PC-9 (cell line): ENCODE measurements at places on chromosomes 3 and 15. TPM values are rescaled to one million over a fixed set of nuclear protein-coding genes. Genes with fewer than 3 reads are reported as not detected.

GRCh38 chr3:190258634-190259033, 63.6 kb downstream of the CLDN1 start:
- no peak for DNase-seq
- no peak overlapping the region for H3K27ac ChIP-seq
- H3K36me3 ChIP-seq: no peaks in the 10 kb centered on the region
- no peaks in the 10 kb centered on the region for H3K27me3 ChIP-seq

GRCh38 chr3:69200384-69201068, 78.1 kb upstream of the LMOD3 start:
- H3K27ac ChIP-seq: peak overlapping the region; percentile 97
- H3K4me3 ChIP-seq: peak overlapping the region; percentile 83
- no peaks in the 10 kb centered on the region for H3K27me3 ChIP-seq
- no peaks in the 10 kb centered on the region for H3K36me3 ChIP-seq
- DNase-seq: peak; percentile 73

DNA sequence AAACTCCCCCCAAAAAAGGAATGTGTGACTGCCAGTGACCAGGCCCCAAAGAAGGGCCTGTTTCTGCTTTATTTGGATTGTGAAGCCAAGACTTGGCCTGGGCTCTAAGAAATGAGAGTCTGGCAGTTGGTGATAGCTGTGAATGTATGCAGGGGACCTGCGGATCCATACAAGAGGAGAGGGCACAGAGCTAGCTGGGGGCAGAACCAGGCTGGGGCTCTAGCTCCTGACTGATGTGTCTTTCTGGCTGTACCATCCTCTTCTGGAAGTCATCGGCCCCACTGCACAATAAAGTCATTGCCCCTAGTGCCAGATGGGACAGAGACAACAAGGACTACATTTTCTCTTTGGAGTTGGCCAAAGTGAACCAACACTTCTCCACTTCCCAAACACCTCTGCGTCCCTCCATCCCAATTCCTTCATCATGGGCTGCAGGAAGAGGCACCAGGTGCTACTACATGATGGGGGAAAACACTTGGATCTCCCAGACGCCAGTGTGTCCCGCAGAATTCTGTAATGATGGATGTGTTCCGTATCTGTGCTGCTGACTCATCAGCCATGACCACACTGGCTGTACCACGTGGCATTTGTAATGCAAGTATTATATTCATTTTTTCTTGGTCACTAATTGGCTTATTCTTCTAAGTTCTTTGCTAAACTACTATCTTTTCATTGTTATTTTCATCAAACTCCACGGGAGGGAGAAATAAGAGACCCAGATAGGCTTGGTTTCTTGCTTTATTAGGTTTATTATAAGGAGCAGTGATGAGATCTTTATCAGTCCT, 1.7 kb upstream of the PLA2G4F start:
- H3K4me1 ChIP-seq: peaks cover 17% of the 10 kb centered on the region
- H3K27me3 ChIP-seq: no peaks in the 10 kb centered on the region
- H3K4me3 ChIP-seq: no peak overlapping the region
- no peak for DNase-seq
- no peak overlapping the region for H3K27ac ChIP-seq
- no peaks in the 10 kb centered on the region for H3K36me3 ChIP-seq

- no peaks in the 10 kb centered on the region for H3K36me3 ChIP-seq
- peak overlapping the region; percentile 88 for H3K27ac ChIP-seq
- peaks cover 78% of the 10 kb centered on the region for H3K4me1 ChIP-seq
- DNase-seq: peak; percentile 96
- H3K27me3 ChIP-seq: no peaks in the 10 kb centered on the region
Observed at GRCh38 chr3:112773864-112774263, 72.8 kb downstream of the CD200R1L start.

- DNase-seq: no peak
- H3K36me3 ChIP-seq: peaks cover 7% of the 10 kb centered on the region; the same call in 1 of the 2 replicates
- H3K27me3 ChIP-seq: no peaks in the 10 kb centered on the region
- H3K27ac ChIP-seq: no peak overlapping the region
Observed at GRCh38 chr3:129289201-129289921, 10.7 kb downstream of the HMCES start.

DNA sequence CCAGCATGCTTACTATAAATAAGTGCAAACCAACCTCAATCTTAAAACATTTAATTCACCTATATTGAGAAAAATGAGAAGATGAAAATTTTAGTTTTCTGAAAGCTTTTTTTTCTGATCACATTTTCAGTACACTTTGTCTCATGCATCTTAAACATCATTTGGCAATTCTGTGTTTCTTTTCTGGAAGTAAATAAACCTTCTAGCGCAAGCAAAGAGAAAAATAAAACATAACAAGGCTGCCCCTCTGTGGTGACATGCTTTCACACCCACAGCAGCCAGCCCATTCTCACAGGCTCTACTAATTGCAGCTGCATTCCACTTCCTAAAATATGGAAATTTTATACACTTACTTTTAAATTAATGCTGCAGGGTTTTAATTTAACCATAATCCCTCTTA, 90.1 kb downstream of the NEK10 start:
- H3K27me3 ChIP-seq: no peaks in the 10 kb centered on the region
- no peaks in the 10 kb centered on the region for H3K4me1 ChIP-seq
- H3K27ac ChIP-seq: no peak overlapping the region
- H3K36me3 ChIP-seq: no peaks in the 10 kb centered on the region

GRCh38 chr3:188284455-188285212, 130.7 kb downstream of the LPP start:
- DNase-seq: no peak
- H3K27me3 ChIP-seq: no peaks in the 10 kb centered on the region
- peaks cover 22% of the 10 kb centered on the region for H3K4me1 ChIP-seq
- no peaks in the 10 kb centered on the region; the same call in 1 of the 2 replicates for H3K36me3 ChIP-seq
- H3K27ac ChIP-seq: no peak overlapping the region

- H3K27ac ChIP-seq: no peak overlapping the region
- H3K4me1 ChIP-seq: no peaks in the 10 kb centered on the region
- H3K36me3 ChIP-seq: no peaks in the 10 kb centered on the region
- no peak for DNase-seq
Observed at GRCh38 chr15:49964061-49964460, 155.0 kb downstream of the ATP8B4 start.

DNA sequence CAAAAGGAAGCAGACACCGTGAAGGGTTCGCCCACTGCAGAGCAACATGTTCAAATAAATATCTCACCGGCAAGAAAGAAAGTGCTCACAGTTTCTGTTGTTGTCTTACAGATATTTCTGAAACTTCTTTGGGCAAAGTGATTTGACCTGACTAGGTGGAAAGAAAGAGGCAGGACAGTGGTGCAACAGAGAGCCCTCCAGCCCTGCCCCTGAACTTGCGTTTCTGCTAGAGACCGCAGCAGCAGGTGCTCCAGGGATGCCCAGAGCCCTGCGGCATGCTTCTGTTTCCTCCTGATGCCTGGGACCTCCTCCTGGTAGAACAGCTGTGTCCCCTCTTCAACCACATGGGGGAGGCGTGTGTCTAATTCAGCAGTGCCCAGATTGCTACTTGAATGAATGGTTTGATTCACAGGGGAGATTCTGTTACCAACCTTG, 123.4 kb downstream of the ATP10A start:
- DNase-seq: no peak
- H3K4me3 ChIP-seq: no peak overlapping the region
- H3K4me1 ChIP-seq: no peaks in the 10 kb centered on the region
- H3K27me3 ChIP-seq: peaks cover 27% of the 10 kb centered on the region

Gene CLEC3B
- not detected in 2 replicates for total RNA-seq

Gene GATM
- 9.8 and 10.0 TPM in 2 replicates for total RNA-seq

DNA sequence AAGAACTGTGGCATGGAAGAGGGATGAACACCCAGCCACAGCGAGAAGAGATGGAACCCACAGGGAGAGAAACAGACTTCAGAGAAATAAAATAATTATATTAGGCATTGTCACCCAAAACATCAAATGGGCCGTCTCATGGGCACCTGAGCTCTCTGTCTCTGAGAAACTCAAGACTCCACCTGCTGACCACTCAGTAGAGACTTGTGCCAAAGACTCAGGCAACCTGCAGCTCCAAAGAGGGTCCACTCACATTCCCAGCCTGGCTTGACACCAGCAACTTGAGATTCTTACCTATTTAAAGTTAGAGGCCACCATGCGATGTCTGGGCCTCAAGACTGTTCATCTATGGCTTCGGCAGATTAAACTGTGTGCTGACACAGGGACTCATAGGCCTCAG, 12.0 kb downstream of the SEMA5B start:
- H3K27ac ChIP-seq: no peak overlapping the region
- peaks cover 33% of the 10 kb centered on the region for H3K27me3 ChIP-seq
- H3K36me3 ChIP-seq: no peaks in the 10 kb centered on the region
- DNase-seq: no peak
- H3K4me1 ChIP-seq: no peaks in the 10 kb centered on the region
- H3K4me3 ChIP-seq: no peak overlapping the region

DNA sequence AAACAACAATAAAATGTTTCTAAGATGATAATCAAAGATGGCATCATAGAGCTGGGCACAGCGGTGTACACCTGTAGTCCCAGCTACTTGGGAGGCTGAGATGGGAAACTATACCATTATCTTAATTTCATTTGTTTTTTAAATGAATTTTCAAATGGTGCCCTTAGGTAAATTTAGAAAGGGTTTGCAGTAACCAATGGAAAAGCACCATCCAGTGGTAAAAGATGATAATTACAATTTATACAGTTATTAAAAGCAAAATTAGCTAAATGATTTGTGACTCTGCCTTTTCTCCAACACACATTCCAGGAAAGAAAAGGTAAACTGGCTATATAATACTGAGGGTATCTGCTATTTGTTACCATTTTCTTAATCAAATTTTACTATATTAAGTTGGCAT, 14.4 kb upstream of the ANKRD28 start:
- no peak overlapping the region for H3K27ac ChIP-seq
- H3K36me3 ChIP-seq: 0 out of 2 replicates have a peak, but pooled peaks cover 7% of the 10 kb centered on the region
- H3K4me1 ChIP-seq: no peaks in the 10 kb centered on the region
- H3K27me3 ChIP-seq: no peaks in the 10 kb centered on the region
- no peak overlapping the region for H3K4me3 ChIP-seq

Gene OCA2
- not detected in 2 replicates for total RNA-seq

- no peak overlapping the region for H3K27ac ChIP-seq
- H3K36me3 ChIP-seq: no peaks in the 10 kb centered on the region
- H3K4me3 ChIP-seq: no peak overlapping the region
- H3K4me1 ChIP-seq: no peaks in the 10 kb centered on the region
Observed at GRCh38 chr15:63405683-63406390, 24.2 kb upstream of the CA12 start.

Gene PDE12
- 14.3 and 16.6 TPM in 2 replicates for total RNA-seq

Gene SMAD6
- total RNA-seq: 7.1 and 10.6 TPM in 2 replicates

- H3K27me3 ChIP-seq: no peaks in the 10 kb centered on the region
- H3K4me3 ChIP-seq: no peak overlapping the region
- H3K27ac ChIP-seq: no peak overlapping the region
- H3K36me3 ChIP-seq: no peaks in the 10 kb centered on the region
Observed at GRCh38 chr3:148150141-148150540, 547.6 kb upstream of the AGTR1 start.

DNA sequence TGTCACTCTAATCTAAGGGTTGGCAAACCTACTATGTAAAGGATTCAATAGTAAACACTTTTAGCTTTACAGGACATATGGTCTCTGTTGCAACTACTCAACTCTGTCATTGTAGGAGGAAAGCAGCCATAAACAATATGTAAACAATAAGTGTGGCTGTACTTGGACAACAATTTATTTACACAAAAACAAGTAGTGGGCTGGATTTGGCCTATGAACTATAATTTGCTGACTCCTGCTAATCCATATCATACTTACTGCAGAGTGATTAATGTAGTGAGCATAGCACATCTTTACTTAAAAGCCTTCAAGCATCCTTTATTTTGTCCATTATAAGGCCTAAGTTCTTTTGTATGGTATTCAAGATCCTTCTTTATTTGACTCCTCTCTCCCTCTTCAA, 441.9 kb downstream of the ZIC1 start:
- H3K4me1 ChIP-seq: no peaks in the 10 kb centered on the region
- no peak overlapping the region for H3K27ac ChIP-seq
- DNase-seq: no peak
- H3K36me3 ChIP-seq: no peaks in the 10 kb centered on the region
- no peak overlapping the region for H3K4me3 ChIP-seq
- H3K27me3 ChIP-seq: no peaks in the 10 kb centered on the region

Gene TIMP4
- total RNA-seq: 15.5 and 19.0 TPM in 2 replicates

GRCh38 chr3:130839813-130840212, 54.1 kb upstream of the ATP2C1 start:
- no peak overlapping the region for H3K27ac ChIP-seq
- no peaks in the 10 kb centered on the region for H3K4me1 ChIP-seq
- no peak for DNase-seq
- H3K4me3 ChIP-seq: no peak overlapping the region
- no peaks in the 10 kb centered on the region for H3K36me3 ChIP-seq
- H3K27me3 ChIP-seq: no peaks in the 10 kb centered on the region

DNA sequence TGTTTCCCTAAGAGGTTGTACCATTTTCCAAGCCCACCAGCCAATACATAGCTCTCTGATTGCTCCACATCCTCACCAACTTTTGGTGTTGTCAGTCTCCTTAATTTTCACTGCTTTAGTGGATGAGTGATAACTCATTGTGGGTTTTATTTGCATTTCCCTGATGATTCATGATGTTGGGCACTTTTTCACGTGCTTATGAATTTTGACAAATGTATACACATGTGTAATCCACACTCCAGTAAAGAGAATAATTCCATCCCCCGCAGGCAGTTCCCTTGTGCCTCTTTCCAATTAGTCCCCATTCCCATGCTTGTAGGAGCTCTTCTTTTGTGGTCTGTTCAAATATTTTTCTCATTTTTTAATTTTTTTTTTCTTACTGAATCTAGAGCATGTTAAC, 52.4 kb downstream of the ANP32A start:
- no peaks in the 10 kb centered on the region for H3K36me3 ChIP-seq
- no peak overlapping the region for H3K4me3 ChIP-seq
- H3K27me3 ChIP-seq: no peaks in the 10 kb centered on the region
- H3K27ac ChIP-seq: no peak overlapping the region
- DNase-seq: no peak

DNA sequence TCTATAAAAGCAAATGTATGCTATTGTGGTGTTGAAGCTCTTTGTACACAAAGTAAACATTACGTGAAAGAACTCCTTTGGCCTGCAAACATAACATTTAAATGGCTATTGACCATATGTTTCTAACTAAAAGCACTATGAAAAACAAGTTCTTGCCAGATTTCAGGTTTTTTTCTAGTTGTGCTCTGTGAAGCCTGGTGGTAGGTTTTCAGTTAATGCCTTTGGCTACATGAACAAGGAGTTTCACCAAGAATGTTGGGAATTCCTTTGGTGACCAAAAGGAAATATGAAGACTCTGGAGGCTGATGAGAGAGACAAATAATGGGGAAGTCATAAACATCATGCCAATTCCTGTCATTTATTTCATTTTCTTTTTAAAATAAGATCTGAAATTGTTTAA, 66.0 kb downstream of the RBMS3 start:
- H3K4me1 ChIP-seq: no peaks in the 10 kb centered on the region
- no peaks in the 10 kb centered on the region for H3K27me3 ChIP-seq
- H3K36me3 ChIP-seq: no peaks in the 10 kb centered on the region

Gene ALG1L2
- 2.2 and 2.6 TPM in 2 replicates for total RNA-seq

- no peaks in the 10 kb centered on the region for H3K36me3 ChIP-seq
- no peaks in the 10 kb centered on the region for H3K27me3 ChIP-seq
- H3K4me1 ChIP-seq: no peaks in the 10 kb centered on the region
- no peak for DNase-seq
Observed at GRCh38 chr3:11549580-11550140, 94.1 kb downstream of the VGLL4 start.
